ENCODE measurements at places on chromosomes 16 and 17.

DNA sequence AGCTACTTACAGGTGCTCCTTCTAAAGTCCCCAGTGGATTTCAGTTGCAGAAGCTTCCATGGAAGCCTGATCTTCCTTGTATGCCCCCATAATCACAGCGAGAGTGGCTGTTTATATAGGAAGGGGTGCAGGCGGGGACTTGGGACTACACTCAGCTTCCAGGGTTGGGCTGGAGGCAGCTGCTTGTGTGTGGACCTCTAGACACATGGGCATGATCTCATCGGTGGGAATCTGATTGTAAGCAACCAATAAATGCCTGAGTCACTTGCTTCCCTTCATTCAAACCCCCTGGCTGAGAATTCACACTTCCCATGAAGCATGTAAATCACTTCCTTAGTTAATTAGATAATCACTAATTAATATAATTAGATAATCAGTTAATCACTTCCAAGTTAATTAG is 1.0 kb upstream of the KRT20 start:
- no peak for DNase-seq

DNA sequence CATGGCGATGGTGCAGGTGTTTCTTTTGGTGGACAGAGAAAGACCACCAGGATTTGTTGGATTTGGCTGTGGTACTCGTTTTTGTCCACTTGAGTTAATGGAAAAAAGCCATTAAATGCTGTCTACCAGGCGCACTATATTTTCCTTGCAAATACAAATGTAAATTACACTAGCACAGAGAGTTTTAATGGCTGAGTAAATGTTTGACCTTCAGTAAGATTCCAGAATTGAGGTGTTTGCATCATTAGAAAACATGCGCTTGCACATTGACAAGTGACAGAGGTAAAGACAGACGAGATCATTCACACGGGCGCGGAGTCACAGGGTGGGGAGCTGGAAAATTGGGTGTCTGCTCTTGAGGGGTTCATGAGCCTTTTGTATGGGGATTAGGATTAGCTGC is 53.5 kb upstream of the AKTIP start:
- no peak for DNase-seq

GRCh38 chr17:58693208-58693607 is 806 bp downstream of the RAD51C start:
- DNase-seq: no peak

DNA sequence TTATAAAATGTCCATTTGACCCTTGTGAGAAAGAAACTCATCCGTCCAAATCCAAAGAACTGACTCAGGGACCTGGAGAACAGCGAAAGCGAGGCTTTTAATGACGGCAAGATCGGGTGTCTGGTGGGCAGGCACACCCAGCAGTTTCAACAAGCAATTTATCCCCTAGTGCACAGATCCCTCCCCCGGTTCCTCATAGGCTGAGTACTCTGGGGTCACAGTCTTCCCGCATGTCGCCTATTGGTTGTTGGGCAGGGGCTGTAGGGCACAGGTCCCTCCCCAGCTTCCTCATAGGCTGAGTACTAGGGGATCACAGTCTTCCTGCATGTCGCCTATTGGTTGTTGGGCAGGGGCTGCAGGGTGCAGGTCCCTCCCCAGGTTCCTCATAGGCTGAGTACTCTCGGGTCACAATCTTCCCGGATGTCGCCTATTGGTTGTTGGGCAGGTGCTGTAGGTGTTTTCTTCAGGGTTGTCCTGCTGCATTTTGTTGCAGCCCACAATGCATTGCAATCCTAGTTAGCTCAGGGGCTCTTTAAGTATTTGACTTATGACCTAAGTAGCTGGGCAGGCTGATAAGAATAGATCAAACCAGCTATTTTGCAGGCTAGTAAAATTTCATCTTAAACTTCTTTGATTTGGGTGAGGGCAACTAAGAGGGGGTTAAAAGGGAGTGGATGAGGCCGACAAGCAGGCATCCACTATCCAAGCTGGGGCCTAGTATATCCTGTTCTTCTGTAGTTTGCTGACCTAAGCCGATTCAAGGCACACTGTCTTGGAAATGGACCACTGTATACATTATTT is 3.6 kb upstream of the UTS2R start:
- no peak for DNase-seq

DNA sequence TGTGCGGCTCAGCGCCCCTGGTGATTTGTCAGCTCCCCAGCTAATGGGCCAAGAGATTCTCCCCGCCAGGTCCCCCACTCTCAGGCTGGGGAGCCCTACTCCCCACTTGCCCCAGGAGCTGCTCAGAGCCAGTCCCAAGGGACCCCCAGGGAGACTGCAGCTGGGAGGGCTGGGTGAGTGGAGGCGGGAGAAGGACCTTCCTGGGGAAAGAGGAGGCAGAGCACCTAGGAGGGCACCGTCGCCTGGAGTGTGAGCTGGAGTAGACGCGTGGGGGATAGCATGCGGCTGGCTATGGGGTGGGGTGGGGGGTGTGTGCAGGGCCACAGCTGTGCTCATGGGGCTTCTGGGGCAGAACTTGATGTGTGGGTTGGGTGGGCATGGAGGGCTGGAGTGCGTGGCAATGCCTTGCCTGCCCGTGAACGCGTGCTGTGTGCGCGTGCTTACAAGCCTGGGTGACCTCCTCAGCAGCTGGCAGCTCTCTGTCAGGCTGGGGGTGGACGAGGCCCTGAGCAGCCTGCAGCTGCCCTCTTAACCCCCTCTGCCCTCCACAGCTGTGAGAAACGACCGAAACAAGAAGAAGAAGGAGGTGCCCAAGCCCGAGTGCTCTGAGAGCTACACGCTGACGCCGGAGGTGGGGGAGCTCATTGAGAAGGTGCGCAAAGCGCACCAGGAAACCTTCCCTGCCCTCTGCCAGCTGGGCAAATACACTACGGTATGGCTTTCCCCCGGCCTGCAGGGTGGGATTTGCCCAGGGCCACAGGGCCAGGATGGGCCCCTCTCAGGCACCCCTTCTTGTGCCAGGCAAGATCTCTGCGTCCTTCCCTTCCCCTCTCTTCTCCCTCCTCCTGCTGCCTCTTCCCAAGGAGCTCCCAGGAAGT is 12.9 kb downstream of the GJD3 start:
- DNase-seq: no peak

DNA sequence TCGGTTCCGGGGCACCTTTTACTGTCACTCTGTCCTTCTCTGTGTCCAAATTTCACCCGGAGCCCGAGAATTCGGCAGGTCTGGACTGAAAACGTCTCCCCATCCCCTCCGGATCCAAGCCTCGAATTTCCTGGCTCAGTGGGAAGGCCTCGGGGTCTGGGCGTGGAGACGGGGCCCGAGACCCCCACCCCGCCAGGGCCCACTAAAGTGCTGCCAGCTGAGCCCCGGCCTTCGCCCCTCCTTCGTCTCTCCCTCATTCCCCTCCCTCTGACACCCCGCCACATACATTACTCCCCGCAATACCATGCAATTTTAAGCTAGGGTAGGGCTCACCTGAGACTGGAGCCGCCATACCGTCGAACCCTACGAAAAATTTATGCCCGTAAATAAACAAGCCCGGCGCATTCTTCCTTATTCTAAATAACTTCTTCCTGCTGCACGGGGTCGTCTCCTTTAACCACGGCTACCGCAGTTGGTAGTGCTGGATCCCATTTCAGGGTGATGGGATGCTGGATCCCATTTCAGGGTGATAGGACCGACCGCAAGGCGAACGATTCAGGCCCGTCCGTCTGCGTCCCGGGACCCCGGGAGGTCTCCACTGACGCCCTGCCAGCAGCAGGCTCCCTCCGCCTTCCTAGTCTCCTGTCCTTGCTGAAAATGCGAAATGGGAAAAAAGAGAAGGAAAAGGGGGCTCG is 4.4 kb upstream of the OR1F1 start:
- DNase-seq: peak; percentile 50

GRCh38 chr17:35865412-35866340 is 3.0 kb downstream of the HEATR9 start:
- DNase-seq: no peak

- no peak for DNase-seq
Observed at GRCh38 chr16:57233944-57234706, 10.9 kb upstream of the ARL2BP start.

DNA sequence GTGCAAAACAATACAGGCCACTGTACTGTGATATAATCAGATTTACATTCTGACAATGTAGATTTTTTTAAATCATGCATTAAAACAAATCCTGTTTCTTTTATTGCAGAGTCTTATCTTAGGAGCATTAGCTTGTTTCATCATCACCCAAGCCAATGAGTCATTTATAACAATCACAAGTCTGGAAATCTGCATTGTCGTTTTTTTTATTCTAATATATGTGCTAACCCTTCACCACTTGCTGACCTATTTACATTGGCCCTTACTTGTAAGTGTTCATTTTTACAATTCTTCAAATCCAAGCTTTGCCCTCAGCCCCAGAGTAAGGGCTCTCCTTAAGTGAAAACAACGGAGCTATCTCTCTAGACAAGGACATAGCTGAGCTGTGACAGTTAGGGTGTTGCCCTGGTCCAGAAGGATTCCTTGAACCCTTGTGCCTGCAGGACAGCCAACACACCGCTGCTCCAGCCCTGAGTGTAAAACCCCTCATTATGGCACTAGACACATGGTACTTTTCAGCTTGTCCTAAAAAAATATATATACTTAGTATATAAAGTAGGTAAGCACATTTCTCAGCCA is 3.7 kb downstream of the CMTM1 start:
- DNase-seq: no peak

- peak; percentile 68 for DNase-seq
Observed at GRCh38 chr16:81431554-81432353, 12.9 kb upstream of the CMIP start.

DNA sequence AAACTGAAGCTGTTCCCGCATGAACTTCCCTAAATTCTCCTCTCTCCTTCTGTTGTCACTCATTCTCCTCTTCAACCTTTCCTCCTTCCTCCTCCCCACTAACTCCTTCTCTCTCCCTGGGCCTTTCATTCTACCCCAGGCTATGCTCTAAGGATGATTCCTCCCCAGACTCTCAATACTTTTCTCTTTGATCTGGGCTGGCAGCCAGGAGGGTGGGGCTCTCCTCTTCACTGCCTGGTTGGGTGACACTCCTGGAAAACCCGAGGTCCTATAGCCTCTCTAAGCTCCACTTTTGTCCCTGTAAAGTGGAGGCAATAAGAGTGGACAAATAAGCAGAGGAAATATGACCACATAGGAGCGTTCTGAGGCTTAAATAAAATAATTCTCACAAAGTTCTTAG is 46.2 kb downstream of the HSD17B2 start:
- no peak for DNase-seq

DNA sequence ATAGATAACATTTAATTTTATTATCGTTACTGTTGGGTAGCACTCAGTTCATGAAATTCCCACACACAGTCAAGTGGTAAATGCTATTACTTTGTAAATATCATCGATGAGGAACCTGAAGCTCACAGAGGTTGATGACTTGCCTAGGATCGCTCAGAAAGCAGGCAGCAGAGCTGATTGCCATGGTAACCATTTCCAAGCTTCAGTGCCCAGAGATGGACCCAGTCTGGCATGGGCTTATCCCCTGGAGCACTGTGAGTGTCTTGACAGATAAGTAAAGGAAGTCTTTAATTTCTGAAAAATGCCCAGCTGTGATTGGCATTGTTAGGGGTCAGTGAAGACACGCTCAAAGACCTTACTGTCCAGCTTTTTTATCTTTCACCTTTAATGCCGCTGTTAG is 95.0 kb downstream of the PRKCB start:
- no peak for DNase-seq

- DNase-seq: peak; percentile 85
Observed at GRCh38 chr16:1019231-1020090, 37.9 kb downstream of the SOX8 start.

DNA sequence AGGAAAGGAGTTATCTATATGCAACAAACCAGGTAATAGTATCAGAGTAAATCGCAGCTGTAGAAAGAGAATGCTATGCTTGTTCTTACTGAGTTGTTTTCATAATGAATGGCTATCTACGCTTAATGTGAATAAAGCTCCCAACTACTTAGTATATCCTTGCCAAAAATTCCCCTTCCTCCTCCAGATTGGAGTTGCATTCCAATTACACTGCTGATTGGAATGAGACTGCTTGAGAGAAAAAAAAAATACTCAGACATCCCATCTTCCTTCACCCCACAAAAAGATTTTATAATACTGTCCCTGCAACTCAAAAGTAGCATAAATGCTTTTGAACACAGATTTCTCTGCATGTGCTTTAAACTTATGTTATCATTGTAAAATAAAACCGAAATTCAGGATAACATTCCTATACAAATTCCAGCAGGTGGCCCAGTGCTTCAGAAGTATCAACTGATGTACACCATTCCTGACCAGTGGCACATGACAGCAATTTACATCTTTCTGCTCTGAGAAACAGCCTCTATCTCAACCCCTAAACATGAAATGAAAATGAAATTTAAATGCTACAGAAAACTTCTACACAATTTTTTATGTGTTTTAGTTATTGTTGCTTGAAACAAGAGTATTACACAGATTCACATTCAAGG is 47.0 kb downstream of the SMURF2 start:
- DNase-seq: no peak

GRCh38 chr16:79365702-79366101 is 234.8 kb downstream of the MAF start:
- no peak for DNase-seq

- no peak for DNase-seq
Observed at GRCh38 chr16:1175566-1176279, 22.8 kb downstream of the CACNA1H start.

DNA sequence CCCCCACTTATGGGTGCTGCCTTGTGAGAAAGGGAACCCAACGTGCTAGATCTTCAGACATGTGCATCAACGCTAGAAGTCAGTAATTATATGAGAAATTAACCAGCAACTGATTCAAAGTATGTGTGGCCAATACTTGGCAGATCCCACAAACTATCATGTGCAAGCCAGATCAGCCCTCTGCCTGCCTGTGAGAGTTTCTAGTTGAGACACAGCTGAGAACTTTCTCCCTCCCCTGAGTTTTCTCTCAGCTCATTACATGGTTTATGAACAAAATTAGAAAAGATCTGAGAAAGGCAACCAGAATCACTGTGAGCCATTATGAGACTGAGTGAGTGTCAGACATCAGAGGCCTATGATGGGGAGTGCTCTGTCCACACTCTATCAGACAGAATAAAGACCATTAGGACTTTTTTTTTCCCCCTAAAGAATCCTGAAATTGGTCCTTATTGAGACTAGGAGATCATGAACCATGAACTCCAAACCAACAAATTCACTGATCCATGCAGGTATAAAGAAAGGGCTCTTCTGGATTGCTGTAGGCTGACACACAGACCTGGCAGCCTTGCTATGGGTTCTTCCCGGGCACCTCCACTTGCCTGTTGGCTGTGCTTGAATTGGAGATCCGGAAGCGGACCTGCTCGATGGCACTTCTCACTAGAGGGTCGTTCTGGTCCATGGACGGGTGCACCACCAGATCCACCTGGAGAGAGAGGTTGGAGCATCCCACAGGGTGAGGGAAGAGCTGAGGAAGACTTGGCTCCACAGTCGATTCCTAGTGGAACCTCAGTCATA is 51.5 kb downstream of the GTF3C1 start:
- DNase-seq: no peak

- no peak for DNase-seq
Observed at GRCh38 chr17:67484261-67484660, 107.2 kb downstream of the PITPNC1 start.

DNA sequence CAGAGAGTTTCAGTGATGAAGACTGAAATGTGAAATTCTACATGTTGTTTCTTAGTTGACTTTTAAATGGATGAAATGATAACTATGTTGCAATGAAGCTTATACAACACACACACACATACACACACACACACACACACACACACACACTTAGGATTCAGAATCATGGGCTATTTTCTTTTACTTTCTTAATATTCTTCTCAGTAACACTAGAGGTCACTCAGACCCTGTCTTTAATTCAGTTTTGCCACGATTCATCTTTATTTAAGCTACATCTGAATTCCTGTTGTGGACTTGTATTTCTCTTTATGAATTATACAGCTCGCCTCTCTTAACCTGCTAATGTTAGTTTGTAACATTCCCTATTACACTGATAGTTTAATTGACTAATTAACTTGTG is 109.6 kb upstream of the GOT2 start:
- no peak for DNase-seq
